ENCODE measurements at places on chromosomes 16 and 17.

DNA sequence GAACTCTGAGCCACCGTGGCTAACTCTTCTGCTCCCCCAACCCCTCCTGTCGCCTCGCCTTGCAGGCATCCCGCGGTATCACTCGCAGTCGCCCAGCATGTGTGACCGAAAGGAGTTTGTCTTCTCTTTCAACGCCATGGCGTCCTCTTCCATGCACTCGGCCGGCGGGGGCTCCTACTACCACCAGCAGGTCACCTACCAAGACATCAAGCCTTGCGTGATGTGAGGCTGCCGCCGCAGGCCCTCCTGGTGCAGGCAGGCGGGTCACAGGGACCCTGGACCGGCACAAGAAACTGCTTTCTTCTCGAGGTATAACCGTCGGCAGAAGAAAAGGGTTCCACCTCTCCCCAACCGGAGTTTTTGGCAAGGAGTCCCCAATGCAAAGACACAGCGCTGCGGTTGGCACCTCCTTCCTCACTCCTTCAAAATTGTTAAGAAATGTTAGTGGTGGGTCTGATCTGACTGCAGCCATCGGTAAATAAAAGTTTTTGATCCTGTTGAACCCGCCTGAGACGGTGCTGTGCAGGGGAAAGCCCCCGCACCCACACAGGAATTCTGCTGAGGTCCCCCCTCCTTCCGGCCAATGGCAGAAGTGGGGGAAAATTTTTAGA is 2.6 kb downstream of the FOXF1 start:
- no peak for DNase-seq

DNA sequence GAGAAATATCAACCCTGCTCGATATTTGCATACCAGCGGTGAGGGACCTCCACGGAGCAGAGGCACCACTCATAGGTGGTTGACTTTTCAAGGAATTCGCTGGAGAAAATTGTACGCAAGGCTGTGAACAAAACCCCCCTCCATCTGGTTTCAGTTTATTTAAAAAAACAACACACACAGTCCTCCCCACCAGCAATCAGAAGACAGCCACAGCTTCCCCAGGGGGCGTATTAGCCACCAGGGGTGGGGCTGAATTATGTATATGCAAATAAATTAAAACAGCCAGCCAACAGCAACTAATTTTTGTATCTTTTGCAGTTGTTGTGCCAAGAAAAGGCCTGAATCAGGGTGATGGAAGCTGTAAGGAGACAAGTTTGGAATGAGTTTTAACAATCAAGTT is 5.9 kb upstream of the HSD11B2 start:
- no peak for DNase-seq

GRCh38 chr16:69937465-69937951 is 13.6 kb upstream of the CLEC18A start:
- no peak for DNase-seq

DNA sequence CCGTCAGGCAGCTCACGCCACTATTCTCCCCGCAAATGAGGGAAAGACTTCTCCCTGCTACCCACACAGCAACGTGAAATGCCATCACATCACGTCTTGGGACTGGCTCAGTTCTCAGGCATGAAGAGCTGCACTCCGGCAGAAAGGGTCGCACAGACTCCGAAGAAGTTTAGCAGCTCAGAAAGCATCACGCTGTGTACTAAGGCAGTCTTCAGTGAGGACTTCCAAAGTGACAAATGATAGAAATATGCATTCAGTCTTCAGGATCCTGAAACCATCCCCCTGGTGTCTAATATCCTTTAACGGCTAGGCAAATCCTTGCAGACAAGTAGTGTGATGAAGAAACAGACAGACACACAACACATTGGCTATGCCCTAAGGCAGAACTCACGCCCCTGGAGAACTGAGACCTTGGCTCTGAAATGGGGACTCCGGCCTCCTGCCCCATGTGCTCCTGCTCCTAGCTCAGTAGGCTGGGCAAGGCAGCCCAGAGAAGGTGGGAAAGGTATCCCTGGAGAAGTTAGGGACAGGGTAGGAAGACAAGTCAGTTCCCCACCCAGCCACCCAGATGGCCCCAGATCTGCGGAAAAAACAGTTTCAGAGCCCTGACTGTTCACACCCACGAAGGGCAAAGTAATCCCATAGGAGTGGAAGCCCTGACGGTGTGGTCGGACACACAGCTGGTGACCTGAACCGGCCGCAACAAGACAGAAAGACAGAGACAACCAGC is 1.6 kb downstream of the XYLT1 start:
- no peak for DNase-seq

- DNase-seq = no peak
Observed at GRCh38 chr16:17258848-17259713, 211.7 kb downstream of the XYLT1 start.

DNA sequence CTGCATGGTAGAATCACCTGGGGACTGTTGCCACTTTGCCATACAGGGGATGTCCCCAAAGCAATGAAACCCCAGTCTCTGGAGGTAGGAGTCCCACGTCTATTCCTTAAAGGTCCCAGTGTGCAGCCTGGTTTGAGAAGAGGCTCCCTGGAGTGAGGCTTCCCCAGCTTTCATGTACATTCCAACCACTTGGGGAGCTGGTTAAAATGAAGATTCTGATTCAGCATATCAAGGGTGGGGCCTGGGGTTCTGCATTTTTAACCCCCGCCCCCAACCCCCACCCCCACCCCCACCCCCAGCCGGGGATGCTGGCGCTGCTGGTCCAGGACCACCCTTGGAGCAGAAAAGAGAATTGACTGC is 241.2 kb downstream of the FOXL1 start:
- DNase-seq = no peak

- DNase-seq = peak; percentile 33
Observed at GRCh38 chr16:75764154-75764768, 38.0 kb upstream of the CPHXL start.

GRCh38 chr16:80231121-80231520 is 309.7 kb upstream of the DYNLRB2 start:
- DNase-seq = no peak

GRCh38 chr17:57422574-57423164 is 166.3 kb downstream of the MSI2 start:
- no peak for DNase-seq

All from activated CD4-positive, alpha-beta T cell treated with anti-CD3 and anti-CD28 coated beads for 24 hours (primary cell).